Stimulated activated CD8-positive, alpha-beta memory T cell treated with anti-CD3 and anti-CD28 coated beads, Interleukin-7, amount 100 ng/mL, for 1 hour (primary cell): ENCODE measurements at places on chromosomes 2 and 18.

GRCh38 chr2:71545572-71546274 lies 92.4 kb downstream of the DYSF start:
- DNase-seq, result no peak

GRCh38 chr2:195603998-195604397 lies 53.0 kb upstream of the SLC39A10 start:
- no peak for DNase-seq

DNA sequence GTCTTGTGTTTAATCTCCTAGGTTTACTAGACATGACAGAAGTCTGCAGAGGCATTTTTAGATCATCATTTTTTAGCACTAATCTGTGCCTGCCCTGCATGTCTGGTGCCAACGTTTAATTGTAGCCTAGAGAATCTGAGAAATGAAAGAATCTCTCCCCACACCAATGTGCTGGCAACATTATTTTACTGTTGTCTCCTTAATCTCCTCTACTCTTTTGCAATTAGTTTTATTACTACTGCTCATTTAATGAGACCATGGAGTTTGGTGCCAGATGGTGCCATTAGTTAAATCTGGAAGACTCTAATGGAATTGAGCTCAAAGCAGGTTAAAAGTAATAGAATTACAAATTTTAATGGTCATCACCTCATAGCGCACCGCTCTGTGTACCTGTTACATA lies 4.0 kb upstream of the SPP2 start:
- no peak for DNase-seq

GRCh38 chr2:66700677-66701066 lies 265.7 kb downstream of the MEIS1 start:
- no peak for DNase-seq

DNA sequence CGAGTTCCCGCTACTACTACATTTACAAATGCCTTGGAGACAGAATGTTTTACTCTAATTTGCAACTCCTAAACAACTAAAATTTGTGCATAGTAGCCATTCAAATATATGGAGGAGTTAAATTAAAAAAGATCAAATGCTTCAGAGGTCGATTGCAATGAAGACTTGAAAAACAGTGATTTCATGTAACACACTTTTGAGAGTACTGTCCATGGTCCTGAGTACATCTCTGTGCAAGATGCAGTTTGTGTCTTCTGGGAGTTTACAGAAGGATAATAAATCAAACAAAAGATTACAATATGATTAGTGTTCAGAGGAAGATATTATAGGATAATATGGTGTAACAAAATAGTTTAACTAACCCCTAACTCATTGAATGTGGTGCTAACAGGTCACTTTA lies 894.7 kb downstream of the TMEM182 start:
- DNase-seq, result no peak

DNA sequence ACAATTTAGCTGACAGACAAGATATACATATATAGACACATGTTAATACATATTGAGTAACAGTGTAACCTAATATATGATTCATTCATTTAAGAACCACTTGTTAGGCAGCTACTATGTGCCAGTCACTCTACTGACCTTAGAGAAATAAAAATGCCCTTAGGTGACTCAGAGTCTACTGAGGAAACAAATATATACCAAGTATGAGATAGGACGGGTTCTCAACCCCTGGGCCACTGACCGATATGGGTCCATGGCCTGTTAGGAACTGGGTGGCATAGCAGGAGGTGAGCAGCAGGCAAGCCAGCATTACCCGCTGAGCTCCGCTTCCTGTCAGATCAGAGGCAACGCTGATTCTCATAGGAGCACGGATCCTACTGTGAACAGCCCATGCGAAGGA lies 14.8 kb downstream of the STRN start:
- DNase-seq, result no peak

DNA sequence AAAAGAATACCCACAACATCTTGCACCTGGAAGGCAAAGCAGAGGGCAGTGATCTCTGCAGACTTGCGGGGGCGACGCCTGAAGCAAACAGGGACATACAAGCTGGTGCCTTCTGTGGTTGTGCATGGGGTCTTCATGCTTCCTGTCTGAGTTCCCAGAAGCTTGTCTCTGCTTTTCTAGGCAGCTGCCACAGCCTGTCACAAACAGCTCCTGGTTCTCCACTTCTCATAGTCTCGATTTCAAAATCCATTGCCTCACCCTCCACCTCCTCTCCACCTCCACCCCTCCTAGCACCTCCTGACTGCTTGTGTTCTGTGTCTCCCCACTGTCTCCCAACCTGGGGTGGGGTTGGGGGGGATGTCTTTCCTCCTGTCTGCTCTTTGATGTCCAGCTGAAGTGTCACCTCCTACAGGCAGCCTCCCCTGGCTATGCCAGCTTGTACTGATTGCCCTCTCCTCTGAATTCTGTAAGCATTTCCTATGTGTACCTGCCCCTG lies 1.7 kb upstream of the PROC start:
- DNase-seq, result no peak

DNA sequence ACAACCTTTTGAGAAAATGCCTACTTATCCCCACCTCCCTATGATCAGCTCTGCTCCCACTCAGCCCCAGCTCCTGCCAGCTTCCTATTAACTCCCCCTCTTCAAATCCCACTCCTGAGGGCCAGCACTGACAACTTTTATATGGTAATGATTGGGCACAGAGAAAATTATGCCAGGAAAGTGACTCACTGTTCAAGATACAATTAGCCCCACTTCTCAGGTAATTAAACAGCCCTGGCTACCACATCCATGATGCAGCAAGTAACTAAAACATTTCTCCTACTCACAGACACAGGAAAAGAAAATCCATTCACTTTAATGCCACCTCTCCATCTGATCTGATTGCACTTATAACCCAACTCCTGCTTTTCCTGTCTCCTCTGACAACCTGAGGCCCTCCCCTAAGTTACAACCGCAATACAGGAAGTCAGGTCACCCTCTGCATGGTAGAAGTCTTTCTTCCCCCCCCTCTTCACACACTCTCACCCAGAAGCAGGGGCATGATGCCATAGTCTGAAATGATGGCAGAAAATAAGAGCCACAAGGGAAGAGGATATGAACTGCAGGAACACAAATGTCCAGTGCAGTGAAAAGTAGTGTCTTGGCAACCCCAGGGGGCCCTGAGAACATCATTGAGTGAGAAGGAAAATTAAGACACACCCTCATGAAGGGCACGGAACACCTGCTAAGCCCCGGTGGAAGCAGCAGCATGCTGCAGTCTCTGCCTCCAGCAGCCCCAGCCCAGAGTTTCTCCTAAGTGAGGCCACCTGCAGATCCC lies 54.4 kb downstream of the STK39 start:
- no peak for DNase-seq

DNA sequence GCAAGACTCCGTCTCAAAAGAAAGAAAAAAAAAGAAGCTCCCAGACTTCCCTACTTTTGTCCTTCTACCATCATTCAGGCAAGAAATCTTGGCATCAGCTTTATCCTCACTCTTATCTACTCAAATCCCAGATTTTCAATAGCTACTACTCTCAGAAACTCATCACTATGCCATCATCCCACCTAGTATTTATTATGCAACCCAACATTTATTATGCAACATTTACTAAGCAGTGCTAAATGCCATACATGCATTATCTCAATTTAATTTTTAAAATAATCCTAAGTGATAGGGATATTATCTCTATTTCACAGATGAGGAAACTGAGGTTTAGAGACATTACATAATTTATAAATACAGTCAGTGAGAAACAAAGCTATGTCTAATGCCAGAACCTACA lies 4.1 kb downstream of the USP37 start:
- DNase-seq, result no peak

- DNase-seq, result no peak
These were observed 36.4 kb downstream of the RAMP1 start for GRCh38 chr2:237895544-237896506.

GRCh38 chr2:46200861-46201605 lies 96.2 kb upstream of the EPAS1 start:
- DNase-seq, result no peak
